MM.1S (cell line): ENCODE measurements at places on chromosomes 12 and 14.

GRCh38 chr14:103881268-103882201, 34.2 kb upstream of the PPP1R13B start:
- no peak overlapping the region for H3K27ac ChIP-seq
- H3K4me1 ChIP-seq: no peaks in the 10 kb centered on the region
- H3K4me3 ChIP-seq: no peak overlapping the region
- H3K36me3 ChIP-seq: no peaks in the 10 kb centered on the region
- H3K27me3 ChIP-seq: peaks cover 13% of the 10 kb centered on the region; the same call in 1 of the 2 replicates

GRCh38 chr12:47020211-47020821, 59.1 kb upstream of the PCED1B start:
- no peaks in the 10 kb centered on the region for H3K27me3 ChIP-seq
- H3K36me3 ChIP-seq: no peaks in the 10 kb centered on the region
- no peak overlapping the region for H3K27ac ChIP-seq
- DNase-seq: no peak
- H3K4me1 ChIP-seq: no peaks in the 10 kb centered on the region
- no peak overlapping the region for H3K4me3 ChIP-seq

- no peak overlapping the region for H3K27ac ChIP-seq
- no peaks in the 10 kb centered on the region for H3K27me3 ChIP-seq
- H3K36me3 ChIP-seq: no peaks in the 10 kb centered on the region
- peaks cover 6% of the 10 kb centered on the region; the same call in 1 of the 2 replicates for H3K4me1 ChIP-seq
Observed at GRCh38 chr12:67943141-67943892, 45.9 kb upstream of the IFNG-AS1 start.

GRCh38 chr14:89543425-89543790, 126.4 kb upstream of the FOXN3 start:
- H3K4me1 ChIP-seq: no peaks in the 10 kb centered on the region
- H3K27me3 ChIP-seq: no peaks in the 10 kb centered on the region
- H3K4me3 ChIP-seq: no peak overlapping the region
- no peak for DNase-seq

- no peak overlapping the region for H3K27ac ChIP-seq
- no peak for DNase-seq
- H3K4me3 ChIP-seq: peak overlapping the region; percentile 80
- no peaks in the 10 kb centered on the region for H3K36me3 ChIP-seq
- H3K4me1 ChIP-seq: peaks cover 16% of the 10 kb centered on the region
Observed at GRCh38 chr12:100265732-100266584, 921 bp downstream of the DEPDC4 start.

DNA sequence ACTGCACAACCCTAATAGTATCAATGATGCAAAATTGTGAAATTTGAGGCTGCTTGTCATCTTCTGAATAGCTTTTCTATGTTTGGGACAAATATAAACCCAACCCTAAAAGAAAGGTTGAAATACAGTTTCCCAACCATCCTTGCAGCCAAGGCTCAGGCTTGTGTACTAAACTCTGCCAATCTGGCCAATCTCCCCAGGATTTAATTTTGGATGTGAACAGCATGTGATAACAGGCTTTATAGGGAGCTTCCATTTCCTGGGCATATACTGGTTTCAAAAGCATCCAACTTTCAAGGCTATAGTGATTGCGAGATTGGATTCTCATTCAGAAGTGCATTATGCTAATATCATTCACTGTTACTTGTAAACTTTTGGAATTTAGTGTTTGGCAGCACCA, 55.7 kb upstream of the MUCL1 start:
- no peaks in the 10 kb centered on the region for H3K36me3 ChIP-seq
- no peak for DNase-seq
- no peaks in the 10 kb centered on the region for H3K27me3 ChIP-seq
- H3K4me3 ChIP-seq: no peak overlapping the region

DNA sequence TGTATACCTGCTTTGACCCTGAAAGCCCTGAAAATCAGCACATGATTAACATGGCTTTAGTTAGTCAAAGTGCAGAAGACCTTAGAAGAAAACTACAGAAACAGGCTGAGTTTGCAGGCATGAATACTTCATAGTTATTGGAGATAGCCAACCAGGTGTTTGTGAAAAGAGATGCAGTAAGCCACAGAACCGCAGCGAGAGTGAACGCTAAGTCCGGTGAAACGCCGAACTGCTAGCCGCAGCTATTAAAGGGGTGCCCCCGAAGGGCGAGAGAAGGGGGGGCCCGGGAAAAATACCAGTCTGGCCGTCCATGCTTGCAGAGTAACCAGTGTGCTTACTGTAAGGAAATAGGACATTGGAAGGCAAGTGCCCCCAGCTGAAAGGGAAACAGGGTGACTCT, 784.0 kb upstream of the TMEM132C start:
- no peak for DNase-seq
- H3K36me3 ChIP-seq: no peaks in the 10 kb centered on the region
- no peaks in the 10 kb centered on the region for H3K27me3 ChIP-seq
- no peak overlapping the region for H3K27ac ChIP-seq
- peaks cover 10% of the 10 kb centered on the region for H3K4me1 ChIP-seq

DNA sequence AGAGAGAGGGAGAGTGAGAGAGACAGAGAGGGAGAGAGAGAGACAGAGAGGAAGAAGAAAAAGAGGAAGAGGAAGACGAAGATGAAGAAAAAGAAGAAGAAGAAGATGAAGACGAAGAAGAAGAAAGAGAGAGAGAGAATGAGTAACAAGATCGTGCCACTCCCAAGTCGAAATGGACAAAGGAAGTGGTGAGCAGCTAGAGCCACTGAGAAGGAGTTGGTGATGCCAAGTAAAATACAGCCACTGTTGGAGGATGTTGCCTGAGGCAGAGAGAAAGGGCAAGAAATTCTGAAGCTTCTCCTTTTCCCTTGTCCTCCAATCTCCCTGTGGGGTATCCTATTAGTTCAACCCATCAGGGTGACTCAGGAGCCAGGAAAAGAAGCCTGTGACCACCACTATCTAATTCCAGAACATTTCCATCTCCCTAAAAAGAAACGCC, 12.5 kb upstream of the ANAPC5 start:
- no peak for DNase-seq
- H3K4me1 ChIP-seq: no peaks in the 10 kb centered on the region
- H3K27me3 ChIP-seq: no peaks in the 10 kb centered on the region
- no peaks in the 10 kb centered on the region for H3K36me3 ChIP-seq
